ENCODE measurements at places on chromosomes 11 and 22.

GRCh38 chr22:38272373-38273134 is at the start of gene TMEM184B:
TSS of gene TMEM184B (minus strand) at chr22:38273010. CDS start at chr22:38247961, 25,049 bp downstream.
- DNase-seq, result peak; percentile 76

DNA sequence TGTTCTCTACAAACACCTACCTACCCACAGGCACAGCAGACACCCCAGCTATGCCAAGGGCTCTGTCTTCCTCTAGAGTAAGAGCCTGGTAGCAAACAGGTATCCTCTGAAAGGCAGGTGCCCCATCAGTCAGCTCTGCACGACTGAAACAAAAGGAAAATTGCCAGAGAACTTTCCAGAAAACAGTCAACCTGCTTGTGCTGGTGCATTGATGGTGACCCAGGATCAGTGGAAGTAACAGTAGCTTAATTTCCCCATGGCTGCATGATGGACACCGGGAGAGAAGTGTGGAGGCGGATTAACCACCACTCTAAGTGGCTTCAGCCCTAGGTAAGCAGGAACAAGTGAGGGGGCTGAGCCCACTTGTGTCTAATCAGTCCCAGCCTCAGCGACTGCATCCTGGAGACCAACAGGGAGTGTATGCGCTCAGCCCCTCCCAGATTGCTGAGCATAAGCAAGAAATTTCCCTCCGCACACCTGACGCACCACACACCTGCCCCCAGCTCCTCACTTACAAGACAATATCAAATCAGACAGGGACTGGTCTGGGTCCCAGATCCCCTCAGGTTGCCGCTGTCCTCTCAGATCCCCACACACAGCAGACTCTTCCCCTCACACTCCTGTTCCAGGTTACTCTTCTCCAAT is 70.7 kb upstream of the IGLL5 start:
- DNase-seq, result no peak

GRCh38 chr22:40610329-40610850 is 26.1 kb downstream of the MRTFA start:
- no peak for DNase-seq

DNA sequence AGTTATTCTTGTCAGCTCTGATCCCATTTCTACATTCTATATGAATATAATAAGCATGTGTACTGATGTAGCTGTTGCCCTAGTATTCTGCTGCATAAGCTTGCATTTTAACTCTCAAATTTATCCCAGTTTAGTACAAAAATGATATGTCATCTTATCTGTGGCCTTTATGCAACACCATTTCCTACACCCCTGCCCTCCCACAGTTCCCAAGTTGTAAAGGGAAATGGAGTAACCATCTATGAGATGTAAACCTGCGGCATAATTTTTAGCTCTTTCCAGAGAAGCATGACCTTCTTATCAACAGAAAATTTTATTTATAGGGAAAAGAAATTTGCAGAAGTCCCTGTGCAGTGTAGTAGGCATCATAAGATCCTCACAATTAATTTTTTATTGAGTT is 18.9 kb upstream of the CARD18 start:
- no peak for DNase-seq

DNA sequence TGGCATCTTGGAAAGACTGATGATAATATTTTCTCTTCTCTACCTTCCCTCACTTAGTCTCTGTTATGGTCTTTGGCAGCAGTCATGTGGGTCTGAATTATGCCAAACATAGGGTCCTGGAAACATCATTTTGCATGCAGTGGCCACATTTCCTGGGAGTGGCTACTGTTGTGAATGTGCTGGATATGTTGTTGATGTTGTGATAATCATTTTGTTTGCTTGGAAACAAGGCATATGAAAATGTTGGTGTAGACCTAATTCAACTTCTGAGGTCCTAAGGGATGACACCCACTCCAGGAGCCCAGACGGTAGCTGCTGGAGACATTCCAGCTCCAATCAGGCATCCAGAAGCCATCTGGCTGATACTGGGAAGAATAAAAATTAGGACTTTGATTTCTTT is 109.7 kb downstream of the DCDC1 start:
- no peak for DNase-seq

- DNase-seq, result no peak
Measured at GRCh38 chr22:37970864-37971263, 13.5 kb downstream of the SOX10 start.

- no peak for DNase-seq
Measured at GRCh38 chr11:1232883-1233321, 10.0 kb downstream of the MUC5B start.

DNA sequence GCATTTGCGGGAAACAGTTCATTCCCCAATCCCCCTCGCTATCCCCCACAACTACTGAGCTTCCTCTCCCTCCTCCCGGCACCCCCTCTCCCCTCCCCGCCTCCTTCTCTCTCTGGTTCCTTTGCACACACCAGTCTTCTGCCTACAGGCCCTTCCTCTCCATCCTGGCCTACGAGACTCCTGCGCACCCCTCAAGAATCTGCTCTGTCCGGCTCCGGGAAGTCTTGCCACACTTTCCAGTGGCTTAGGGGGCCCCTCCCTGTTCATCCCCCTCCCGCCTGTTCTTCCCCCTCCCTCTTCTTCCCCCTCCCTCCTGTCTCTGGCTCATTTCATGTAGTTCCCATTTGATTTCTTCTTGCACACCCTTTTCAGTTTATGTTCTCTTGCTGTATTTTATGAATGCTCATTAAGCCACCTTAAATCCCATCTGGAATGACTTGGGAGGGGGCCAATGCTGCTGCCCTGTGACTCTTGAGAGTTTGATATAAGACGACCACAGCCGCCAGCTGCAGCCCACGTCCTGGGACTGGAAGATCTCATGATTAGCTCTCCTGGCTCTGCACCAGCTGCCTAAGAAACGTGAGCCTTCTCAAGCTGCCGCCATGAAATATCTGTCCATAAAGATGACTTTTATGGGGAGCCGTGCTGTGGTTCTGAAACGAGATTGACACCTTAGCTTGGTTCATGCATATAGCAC is 50.9 kb downstream of the RPS6KA4 start:
- no peak for DNase-seq

GRCh38 chr11:100677796-100678195 is 9.3 kb upstream of the ARHGAP42 start:
- DNase-seq, result no peak

DNA sequence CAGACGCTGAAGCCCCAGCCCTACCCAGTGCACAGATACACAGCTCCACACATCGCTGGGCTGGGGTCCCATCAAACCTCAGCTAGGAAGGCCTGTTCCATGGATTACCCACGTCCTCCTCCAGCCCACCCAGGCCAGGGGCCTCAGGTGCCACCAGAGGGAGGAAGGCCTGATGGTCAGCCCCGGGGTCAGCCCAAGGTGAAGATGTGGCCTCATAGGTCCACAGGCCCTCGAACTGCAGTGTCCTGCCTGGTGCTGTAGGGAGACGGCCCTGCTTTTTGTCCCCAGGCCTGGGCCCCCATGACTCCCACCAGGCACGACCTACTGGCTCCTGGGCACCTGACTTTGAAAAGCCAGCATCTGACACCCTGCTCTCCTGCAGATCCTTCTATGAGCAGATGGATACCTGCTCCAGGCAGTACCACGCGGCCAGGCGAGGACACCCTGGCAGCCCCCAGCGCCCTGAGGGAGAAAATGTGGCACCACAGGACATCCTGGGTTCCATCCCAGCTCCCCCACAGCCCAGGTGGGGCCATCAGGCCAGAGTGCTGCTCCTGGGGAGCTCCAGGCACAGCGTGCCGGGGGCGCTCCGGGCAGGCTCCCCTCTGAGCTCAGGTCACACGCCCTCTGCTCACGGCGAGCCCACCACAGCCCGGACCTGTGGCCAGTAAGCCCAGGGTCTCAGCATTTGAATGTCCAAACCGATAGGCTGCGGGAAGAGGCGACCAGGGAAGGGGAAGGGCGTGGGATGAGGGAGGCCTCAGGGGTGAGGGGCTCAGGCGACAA is 15.8 kb upstream of the MOB2 start:
- DNase-seq, result no peak

DNA sequence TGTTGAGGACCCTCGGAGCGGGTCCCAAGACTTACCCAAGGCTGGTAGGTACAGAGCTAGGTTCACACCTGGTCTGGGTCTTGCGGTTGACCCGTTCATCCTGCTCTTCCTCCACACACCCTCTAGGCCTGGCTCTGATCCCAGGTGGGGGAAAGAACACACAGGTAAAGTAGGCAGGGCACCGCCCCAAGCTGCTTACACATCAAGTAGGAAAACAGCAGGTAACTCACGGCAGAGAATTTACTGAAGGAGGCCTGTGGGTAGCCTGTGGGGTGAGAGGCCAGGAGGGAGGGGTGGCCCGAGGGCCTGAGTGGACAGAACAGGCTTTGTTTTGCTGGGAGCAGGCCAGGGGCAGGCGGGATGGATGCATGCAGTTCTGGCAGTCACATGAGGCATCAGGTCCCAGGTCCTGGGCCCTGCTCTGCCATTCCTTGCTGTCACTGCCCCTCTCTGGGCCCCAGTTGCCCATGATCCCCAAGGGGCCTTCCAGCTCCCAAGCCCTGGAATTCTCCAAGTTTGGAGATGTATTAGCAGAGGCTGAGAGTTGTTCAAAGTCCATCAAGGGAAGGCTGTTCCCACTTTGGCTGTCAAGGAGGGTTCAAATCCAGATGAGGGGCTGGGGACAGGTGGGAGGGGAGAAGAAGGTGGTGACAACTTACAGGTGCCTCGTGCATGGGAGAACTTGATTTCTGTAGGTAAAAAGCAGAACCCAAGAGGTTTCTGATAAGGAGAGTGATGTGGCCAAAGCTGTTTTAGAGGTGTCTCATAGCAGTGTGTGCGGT is 5.7 kb downstream of the TSKU start:
- no peak for DNase-seq

GRCh38 chr11:350723-351255 is 18.5 kb upstream of the B4GALNT4 start:
- DNase-seq, result no peak

DNA sequence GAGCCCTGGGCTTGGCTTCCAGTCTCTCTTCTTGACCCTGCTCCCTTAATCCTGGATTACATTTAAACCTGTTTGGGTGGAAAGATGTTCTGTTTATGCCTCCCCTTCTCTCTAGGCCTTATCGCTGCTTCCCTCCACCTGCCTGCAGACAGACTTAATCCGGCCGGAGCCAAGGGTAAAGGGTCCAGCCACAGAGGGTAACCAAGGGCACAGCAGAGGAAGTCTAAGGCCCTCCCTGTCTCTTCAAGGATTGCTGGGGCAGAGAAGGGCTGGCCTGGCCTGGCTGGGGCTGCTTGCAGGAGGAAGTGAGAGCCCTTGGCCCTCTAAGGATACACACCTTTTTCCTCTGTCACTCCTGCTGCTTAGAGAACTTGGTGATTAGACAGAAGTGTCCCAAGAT is 2.1 kb downstream of the GAL3ST3 start:
- DNase-seq, result no peak

DNA sequence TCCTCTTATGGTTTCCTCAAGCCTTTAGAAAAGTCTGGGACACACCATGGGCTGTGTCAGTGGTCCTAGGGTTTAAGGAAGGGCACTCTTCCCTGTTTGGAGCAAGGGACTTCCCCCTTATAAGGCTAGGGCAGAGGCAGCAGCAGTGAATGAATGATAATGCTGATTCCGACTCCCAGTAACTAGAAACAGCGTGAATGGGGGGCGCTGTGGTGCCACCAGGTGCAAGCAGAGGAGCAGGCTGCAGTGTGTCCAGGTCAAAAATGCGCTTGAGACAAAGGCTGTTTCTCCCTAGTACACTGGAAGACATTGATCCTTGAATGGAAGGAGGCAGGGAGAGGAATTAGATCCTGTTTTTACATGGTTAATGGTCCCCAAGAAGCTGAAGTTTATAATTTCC is 11.6 kb upstream of the RIC3 start:
- no peak for DNase-seq

GRCh38 chr11:19963697-19964387 is 196.4 kb downstream of the DBX1 start:
- no peak for DNase-seq

GRCh38 chr11:122696662-122697061 is 41.1 kb downstream of the UBASH3B start:
- DNase-seq, result peak; percentile 42

DNA sequence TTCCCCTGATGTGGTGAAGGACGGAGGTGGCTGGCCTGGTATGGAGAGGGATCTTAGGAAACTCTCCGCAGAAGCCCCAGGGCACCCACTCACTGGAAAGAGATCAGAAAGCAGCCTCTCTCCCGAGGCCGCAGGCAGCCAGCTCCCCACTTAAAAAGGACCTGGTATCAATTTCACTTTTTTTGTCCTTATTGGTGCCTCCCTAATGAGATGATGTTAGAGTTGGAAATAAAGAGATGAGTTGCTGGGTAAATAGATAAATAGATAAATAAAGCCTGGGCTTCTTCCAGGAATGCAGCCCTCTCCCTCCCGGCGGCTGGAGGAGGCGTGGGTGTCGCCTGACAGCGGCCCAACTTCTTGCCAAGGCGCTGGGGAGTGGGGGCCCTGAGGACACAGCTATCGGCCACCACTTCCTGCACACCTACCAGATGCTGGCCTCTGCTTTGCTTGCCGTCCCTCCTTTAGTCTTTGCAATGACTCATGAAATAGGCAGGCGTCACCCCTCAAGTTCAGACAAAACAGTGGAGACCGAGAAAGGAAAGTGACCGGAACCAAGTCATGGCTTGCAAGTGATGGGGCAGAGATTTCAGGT is 42.9 kb downstream of the LINC01488 start:
- no peak for DNase-seq

DNA sequence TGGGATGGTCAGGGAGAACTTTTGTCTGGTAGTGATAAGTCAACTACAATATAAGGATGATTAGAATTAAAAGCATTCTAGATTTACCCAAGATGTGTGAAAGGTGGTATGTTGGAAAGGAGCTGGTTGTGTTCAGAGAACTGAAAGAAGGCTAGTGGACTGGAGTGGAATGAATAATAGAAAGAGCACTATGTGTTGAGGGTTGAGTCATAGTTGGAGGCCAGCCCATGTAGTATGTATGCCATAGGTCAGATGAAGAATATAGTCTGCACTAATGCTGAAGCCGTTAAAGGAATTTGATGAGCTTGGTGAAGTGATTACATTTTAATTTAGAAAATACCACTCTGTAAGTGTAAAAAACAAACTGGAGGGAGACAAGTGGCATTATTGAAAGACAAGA is 514.1 kb downstream of the CNTN5 start:
- DNase-seq, result no peak

DNA sequence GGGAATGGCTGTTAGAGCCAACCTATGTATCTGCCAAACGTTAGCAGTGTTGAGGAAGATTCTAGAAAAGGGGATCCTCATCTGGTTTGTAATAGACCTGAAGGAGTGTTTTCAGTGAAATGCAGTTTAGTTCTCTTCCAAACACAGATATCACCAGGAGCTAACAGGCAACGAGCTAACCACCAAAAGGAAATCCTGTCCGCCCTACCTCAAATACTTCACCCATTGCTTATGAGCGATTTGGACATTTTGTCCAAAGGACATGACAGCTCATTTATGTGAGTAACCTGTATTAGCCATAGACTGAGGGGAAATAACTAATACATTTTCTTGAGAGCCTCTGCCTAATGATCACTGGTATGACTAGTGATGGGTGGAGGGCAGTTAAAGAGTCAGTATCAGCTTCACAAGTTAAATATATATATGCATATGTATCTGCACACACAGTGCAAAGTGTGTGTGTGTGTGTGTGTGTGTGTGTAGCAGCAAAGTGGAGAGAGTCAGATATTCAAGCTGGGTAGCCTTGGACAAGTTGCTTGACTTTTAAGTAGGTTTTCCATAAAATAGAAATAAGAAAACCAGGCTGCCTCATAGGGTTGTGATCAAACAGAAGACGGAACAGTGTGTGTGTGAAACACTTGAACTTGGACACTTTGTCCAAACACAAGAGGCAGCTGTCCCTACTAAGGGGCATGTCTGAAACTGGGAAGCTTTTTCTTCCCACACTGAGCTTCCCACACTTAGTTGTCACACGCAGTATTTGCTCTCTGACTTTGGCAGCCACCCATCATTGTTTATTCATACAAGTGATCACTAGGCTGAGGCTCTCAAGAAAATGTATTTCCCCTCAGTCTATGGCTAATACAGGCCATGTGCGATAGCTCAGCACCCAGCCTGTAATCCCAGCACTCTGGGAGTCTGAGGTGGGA is 940 bp upstream of the C11orf91 start:
- no peak for DNase-seq
